ENCODE measurements at places on chromosomes 13 and 19.

DNA sequence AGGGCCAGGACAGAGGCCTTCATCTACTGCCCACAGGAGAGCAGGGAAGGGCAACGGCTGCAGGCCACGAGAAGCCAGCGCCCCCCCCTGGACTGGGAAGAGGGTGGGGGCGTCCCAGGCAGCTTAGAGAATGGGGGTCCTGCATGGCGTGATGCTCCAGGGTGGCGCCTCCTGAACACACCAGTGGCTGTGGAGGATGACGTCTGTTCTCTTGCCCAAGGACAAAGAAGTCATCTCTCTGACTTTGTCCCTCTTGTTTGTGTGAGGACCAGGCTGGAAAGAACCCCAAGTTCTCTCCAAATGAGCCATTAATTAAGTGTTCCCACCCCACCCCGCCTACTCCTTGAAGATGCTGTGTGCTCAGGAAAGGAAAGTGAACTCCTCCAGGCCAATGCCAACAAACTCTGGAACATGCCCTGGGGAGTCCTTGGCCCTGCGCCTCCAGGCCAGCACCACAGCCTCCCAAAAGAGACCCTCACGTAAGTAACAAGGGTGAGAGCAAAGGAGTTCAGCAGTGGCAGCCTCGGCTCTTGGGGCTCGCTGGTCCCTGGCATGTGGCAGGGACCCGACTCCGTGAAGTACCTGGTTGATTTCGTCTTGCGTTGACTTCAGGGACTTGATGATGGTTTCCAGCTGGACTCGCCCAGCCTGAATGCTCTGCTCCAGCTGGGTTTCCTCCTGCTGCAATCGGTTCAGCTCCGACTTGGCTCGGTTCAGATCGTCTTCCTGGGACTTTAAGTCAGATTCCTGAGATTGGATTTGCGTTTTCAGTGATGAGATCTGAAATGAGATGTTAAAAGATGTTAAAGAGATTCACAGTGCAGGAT, 68.4 kb downstream of the EPS15L1 start:
- DNase-seq: peak; percentile 70

GRCh38 chr19:41264581-41265394, 616 bp downstream of the HNRNPUL1 start:
- peak; percentile 61 for DNase-seq

DNA sequence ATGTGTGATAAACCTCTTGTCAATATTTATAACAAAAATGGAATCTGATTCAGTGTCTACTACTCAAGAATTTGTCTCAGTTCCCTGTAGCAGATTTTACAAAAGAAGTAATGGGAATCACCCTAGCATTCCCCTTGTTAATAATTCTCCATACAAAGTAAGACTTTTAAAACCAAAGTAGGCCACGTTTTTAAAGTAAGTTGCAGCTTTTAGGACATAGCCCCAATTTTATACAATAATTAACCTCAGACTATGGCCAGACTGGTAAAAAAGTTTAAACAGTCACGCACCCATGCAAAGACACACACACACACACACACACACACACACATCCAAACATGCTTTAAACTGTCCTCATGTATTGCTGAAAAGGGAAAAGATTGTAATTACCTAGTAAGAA, 589.9 kb downstream of the PCDH9 start:
- DNase-seq: no peak

GRCh38 chr13:33865945-33866344, 48.0 kb downstream of the RFC3 start:
- no peak for DNase-seq

- no peak for DNase-seq
Observed at GRCh38 chr13:103815619-103816018, 749.4 kb upstream of the SLC10A2 start.

DNA sequence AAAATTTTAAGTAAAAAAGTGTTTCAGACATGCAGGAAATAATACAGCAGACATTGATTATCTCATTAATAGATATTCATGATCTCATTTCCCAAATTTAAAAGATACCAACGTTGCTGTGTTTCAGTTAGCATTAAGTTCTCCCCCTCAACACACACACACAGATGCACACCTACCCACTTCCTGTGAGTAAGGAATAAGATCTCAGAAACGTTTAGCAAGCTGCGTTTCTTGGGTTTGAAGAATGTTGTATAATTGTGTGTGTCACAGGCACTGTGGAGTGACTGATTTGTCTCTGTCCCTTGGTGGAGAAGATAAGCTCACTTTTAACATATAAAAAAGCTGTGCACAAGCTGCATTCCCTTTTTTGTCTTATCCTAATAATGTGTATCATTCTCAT, 196.8 kb downstream of the PDS5B start:
- no peak for DNase-seq

GRCh38 chr19:45553464-45553863, 31.1 kb downstream of the OPA3 start:
- DNase-seq: no peak

GRCh38 chr13:48159401-48159800, 64.5 kb upstream of the MED4 start:
- DNase-seq: no peak

- DNase-seq: no peak
Observed at GRCh38 chr13:63460462-63461090, 2044.9 kb upstream of the PCDH20 start.

- no peak for DNase-seq
Observed at GRCh38 chr13:93226623-93227279, at the start of gene GPC6. Gene GPC6, plus strand, starts transcription at chr13:93226807.

- no peak for DNase-seq
Observed at GRCh38 chr13:53775807-53776206, 747.2 kb downstream of the OLFM4 start.

GRCh38 chr13:23725922-23726321, 155.7 kb downstream of the TNFRSF19 start:
- DNase-seq: no peak

GRCh38 chr19:41700381-41701195, 7.8 kb upstream of the CEACAM5 start:
- no peak for DNase-seq

DNA sequence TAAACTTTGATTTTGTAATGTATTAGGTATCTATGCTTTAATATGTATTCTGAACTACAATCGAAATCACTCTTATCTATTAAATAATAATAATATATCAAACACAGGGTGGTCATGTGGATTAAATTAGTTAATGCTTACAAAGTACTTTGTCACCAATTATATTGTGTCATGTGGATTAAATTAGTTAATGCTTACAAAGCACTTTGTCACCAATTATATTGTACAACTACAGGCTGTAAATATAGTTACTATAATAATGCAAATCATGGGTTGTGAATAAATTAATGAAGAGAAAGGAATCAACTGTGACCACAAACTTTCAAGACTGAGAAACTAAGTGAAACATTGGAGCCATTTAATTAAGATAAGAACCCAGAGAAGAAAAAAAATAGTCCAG, 1929.1 kb upstream of the PCDH20 start:
- DNase-seq: no peak

All from Right ventricle myocardium superior (tissue), 1 donor.